ENCODE measurements at places on chromosomes 7 and 10.
A peak's percentile ranks its signal among the peaks of the same experiment; 100 is the strongest.

- no peak for DNase-seq
Measured at GRCh38 chr7:123681561-123681960, 25.9 kb downstream of the LMOD2 start.

GRCh38 chr7:117630501-117630900 lies 150.7 kb downstream of the CFTR start:
- peak; percentile 13 for DNase-seq

DNA sequence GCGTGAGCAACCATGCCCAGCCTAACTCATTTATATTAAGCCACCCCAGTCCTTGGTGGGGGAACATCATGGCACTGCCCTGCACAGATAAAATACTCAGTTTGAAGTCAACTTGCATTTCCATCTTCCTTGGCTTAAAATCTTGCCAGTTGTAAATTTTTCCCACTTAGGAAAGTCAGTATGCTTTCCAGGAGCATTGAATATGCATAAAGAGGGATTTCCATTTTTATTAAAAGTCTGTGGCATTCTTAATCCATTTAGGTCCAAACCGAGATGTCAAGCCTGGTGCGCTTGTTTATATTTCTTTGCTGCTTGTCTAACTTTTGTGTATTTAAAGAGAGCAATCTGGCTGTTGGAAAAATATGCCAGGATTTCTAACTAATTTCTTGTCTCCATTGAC lies 26.1 kb downstream of the MAP3K8 start:
- DNase-seq: no peak

- DNase-seq: no peak
Measured at GRCh38 chr10:11478807-11479206, 132.6 kb downstream of the USP6NL start.

DNA sequence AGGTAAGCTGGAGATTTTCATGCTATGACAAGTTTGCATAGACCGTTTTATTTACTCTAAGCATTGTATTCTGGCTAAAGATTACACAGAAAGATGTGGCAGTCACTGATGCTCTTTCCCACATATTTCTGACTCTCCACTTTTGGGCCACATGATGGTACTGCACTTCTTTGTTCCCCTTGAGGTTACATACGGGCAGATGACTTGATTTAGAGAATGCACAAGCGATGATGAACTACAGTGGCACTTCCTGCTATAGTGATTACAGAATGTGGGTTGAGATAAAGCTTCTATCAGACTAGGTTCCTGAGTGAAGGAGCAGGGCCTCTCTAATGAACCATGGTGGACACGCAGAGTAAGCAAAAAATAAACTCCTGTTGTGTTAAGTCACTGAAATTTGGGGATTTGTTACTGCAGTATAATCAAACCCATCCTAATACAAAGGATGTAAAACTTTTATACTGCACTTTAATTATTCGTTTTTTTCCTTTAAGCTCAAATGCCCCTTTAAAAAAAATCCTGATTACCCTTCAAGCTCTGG lies 177.9 kb downstream of the TAX1BP1 start:
- DNase-seq: no peak

DNA sequence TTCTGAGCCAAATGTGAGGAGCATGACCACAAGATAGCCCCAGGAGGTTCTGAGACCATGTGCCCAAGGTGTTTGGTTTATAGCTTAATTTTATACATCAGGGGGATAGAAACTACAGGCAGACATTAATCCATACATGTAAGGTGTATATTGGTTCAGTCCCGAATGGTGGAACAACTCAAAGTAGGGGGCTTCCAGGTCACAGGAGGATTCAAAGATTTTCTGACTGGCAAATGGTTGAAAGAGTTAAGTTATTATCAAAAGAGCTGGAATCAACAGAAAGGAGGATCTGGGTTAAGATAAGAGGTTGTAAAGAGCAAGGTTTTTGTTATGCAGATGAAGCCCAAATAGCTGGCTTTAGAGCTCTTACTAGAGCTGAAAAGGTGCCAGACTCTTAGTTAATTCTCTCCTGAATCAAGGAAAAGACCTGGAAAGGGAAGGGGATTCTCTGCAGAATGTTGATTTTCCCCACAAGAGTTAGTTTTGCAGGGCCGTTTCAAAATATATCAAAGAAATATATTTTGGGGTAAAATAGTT lies 640.0 kb downstream of the IPMK start:
- no peak for DNase-seq

DNA sequence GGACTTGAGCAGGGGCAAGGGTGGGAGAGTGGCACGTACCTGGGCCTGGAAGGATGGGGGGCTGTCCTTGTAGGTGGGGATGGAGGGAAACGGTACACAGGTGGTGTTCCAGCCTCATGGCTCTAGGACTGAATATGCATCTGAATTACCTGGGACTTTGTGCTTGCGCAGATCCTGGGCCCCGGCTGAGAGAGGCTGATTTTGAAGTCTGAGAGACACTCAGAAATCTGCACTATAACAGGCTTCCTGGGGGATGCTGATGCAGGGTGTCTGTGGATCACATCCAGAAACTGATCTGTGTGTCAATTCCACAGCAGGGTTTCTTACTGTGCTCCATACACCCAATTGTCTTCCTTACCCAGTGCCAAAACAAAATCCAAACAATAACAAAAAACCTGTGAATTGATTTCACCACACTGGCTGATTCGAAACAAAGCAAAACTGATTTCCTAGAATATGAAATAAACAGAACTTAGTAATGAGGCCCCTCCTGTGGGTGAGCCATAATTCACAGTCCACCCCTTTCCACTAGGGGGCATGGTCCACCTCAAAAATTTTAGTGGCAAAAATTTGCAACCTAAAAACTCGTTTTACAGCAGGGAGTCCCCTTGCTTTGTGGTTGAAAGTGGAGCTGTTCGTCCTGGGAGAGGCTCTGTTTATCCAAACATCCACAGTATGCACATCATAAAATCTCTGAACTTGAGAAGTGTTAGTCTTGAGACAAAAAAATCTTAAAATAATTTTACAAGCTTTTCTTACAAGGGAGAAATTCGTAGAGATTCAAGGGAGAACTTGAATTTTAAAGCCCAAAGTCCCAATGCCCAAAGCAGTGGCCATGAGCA lies 32.0 kb upstream of the PLEKHA1 start:
- no peak for DNase-seq

- DNase-seq: no peak
Measured at GRCh38 chr10:26556748-26557640, 118.9 kb downstream of the APBB1IP start.

DNA sequence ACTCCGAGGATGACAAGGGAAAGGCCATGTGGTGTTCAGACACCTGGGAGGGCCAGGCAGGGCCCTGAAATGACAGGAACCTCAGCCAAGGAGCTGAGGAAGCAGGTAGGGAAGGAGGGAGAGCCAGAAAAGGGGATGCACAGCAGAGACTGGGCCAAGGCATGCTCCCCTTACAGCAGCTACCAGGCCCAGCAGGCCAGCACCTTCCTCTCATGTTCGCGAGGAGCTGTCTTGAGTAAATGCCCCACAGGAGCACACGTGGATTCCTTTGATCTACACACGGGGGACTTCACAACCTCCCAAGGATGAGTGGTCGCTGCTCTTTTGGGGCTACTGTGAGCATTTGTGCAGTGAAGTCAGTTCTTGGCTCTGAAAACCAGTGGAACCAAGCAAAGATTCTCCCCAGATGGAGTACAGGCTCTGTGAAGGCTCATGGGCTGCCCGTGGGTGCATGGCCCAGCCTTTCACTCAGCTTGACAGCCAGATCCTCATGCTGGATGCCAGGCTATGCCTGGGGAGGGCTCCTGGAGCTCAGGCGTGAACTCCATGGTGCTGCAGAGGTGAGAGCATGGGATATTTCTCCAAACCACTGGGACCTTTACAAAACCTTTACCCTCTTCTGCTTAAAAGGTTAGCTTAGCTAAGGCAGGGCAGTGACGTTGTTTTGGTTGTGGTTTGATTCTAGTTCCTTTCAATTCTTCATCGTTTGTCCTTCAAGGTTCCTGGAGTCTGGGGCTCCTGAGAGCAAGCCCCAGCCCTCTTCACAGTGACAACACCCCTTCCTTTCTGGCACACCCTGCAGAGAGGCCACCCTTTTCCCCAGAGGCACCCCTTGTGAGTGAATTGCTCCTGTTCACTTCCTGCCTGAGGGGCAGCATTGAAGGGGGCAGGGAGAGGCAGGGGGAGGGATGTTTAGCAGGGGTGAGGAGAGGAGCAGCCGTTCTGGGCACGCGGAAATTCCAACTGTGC lies 74.2 kb upstream of the ZPBP start:
- peak; percentile 25 for DNase-seq

GRCh38 chr10:25701652-25702051 lies 232.4 kb upstream of the MYO3A start:
- no peak for DNase-seq

DNA sequence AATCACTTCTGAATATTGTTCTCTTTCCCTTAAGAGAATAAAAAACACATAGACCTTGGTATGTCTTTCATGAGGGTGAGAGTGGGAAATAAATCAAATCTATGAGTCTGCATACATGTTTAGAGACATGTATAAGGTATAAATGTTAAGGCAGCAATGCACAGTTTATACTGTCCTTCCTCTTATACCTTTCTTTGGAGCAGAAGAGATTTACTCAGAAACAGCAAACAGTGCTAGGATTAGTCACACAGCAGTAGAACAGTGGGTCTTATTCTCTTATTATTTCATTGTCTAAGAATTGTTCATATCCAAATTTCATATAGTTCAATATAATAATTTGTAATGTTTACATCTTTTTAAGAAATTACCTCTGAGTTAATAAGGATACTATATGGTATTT lies 126.7 kb upstream of the TMEM196 start:
- DNase-seq: no peak

DNA sequence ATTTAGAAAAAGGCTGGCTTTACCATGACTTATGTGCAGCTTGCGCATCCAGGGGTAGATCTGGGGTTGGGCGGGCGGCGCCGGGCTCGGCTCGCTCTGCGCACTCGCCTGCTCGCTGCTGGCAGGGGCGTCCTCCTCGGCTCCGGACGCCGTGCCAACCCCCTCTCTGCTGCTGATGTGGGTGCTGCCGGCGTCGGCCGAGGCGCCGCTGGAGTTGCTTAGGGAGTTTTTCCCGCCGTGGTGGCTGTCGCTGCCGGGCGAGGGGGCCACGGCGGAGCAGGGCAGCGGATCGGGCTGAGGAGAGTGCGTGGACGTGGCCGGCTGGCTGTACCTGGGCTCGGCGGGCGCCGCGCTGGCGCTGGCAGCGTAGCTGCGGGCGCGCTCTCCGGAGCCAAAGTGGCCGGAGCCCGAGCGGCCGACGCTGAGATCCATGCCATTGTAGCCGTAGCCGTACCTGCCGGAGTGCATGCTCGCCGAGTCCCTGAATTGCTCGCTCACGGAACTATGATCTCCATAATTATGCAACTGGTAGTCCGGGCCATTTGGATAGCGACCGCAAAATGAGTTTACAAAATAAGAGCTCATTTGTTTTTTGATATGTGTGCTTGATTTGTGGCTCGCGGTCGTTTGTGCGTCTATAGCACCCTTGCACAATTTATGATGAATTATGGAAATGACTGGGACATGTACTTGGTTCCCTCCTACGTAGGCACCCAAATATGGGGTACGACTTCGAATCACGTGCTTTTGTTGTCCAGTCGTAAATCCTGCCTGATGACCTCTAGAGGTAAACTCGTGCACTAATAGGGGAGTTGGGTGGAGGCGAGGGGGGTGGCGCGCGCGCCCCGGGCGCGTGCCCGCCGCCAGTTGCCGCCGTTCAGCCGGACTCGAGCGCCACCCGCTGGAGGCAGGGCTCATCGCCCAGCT lies at the start of gene HOXA5:
Gene HOXA5 (minus strand): TSS at position 659 of the 927 bp plus-strand sequence. CDS start 74 bp downstream, at position 585.
- DNase-seq: no peak

DNA sequence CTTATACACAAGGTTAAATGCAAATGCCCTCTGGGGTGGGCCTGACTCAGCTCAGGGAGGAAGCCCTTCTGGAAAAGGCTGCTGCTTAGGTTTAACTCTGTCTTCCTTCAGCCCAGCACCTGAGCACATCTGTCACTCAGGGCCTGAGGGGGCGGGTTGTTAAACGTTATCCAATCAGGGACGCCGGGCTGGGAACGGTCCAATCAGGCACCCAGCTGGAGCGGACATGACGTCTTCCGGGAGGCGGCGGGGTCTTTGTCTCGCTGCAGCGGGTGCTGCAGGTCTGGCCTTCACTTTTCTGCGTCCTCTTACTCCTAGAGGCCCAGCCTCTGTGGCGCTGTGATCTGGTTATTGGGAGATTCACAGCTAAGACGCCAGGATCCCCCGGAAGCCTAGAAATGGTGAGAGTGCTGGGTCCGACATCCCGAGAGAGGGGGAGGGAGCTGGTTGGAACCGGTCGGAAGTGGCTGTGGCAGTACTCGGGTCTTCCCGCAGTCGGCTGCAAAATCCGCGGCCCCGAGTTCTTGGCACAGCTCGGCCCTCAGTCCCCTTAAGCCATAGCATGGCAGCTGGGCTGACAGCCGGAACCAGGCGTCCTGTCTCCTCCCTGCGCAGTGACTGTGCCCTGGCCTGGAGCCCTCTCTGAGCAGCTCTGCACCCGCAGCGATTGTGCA lies at the start of gene ZNF138:
Gene ZNF138 (plus strand): TSS at position 258 of the 674 bp plus-strand sequence. CDS start 141 bp downstream, at position 399.
- DNase-seq: peak; percentile 90

DNA sequence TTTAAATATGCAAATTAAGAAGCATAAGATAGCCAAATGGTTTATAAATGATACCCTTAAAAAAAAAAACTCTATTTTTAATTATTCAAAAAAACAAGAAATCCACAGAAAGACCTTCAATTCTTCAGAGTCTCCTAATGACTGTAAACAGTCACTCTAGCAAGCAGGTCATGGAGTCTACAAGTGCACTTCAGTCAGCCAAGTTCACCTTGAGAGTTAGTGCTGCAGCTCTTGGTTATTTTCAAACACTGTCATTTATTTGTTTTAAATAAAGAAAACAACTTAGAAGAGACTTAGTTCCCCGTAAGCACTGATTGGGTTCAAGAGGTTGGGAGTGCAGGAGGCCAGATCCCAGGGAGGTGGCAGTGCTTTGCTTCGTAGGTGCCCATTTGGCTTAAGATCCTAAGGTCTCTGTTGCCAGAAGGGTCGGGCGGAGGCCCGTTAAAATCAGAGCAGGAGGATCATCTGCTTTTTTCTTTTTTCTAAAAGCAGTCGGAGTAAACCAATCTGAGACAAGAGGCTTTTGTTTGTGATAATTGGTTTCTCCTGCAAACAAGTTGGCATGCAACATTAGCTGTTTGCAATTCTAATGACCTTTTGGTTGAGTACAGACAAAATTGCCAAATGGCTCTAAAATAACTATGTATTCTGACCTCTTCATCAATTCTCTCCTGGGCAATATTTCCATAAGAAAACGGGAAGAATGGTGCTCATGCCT lies 86.4 kb upstream of the ELMO1 start:
- no peak for DNase-seq

GRCh38 chr7:91007371-91007770 lies 256.9 kb upstream of the FZD1 start:
- no peak for DNase-seq

GRCh38 chr7:10973942-10974911 lies 555 bp downstream of the PHF14 start:
- DNase-seq: no peak

- no peak for DNase-seq
Measured at GRCh38 chr10:44118500-44118899, 266.4 kb downstream of the CXCL12 start.

All from GM06990 (cell line).